ENCODE measurements at places on chromosomes 3 and 15.

GRCh38 chr3:40494698-40495097 is 11.1 kb upstream of the ZNF620 start:
- DNase-seq, result no peak

- DNase-seq, result no peak
These were observed 270.2 kb downstream of the SHOX2 start for GRCh38 chr3:157836022-157836421.

GRCh38 chr15:58312031-58312430 is 119.8 kb upstream of the LIPC start:
- no peak for DNase-seq

GRCh38 chr15:91116113-91117067 is 16.3 kb downstream of the SV2B start:
- no peak for DNase-seq

GRCh38 chr15:20358066-20358778 is 183.4 kb downstream of the GOLGA6L6 start:
- peak; percentile 58 for DNase-seq

DNA sequence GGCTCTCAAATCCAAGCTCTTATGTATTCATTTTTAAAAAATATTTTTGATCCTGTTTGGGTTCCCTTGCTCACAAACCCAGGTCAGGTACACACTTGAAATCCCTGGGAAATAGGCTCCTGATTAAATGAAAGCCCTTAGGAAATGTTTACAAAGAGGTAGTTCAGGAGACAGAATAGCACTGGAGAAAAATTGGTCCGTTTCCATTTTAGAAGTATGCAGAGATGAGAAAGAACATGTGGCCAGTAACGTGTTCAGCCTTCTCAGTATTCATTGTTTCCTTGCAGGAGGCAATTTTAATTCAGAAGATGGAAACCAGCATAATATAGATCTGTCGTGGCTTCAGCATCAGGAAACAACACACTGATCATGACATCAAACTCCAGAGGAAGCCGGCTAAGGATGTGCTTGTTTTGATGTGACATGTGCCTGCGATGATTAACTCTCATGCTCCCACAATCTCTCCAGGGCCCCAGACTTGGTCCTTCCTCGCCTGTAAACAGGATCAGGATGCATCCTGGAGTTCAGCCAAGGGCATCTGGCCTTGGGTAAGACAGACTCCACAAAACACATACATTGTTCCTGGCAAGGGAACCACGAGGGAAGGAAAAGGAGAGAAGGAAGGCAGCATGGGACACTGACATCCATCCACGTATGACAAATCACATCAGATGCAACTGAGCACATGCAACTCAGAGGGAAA is 350.5 kb upstream of the THBS1 start:
- no peak for DNase-seq

GRCh38 chr3:39147711-39148434 is 5.5 kb downstream of the CSRNP1 start:
- peak; percentile 68 for DNase-seq

DNA sequence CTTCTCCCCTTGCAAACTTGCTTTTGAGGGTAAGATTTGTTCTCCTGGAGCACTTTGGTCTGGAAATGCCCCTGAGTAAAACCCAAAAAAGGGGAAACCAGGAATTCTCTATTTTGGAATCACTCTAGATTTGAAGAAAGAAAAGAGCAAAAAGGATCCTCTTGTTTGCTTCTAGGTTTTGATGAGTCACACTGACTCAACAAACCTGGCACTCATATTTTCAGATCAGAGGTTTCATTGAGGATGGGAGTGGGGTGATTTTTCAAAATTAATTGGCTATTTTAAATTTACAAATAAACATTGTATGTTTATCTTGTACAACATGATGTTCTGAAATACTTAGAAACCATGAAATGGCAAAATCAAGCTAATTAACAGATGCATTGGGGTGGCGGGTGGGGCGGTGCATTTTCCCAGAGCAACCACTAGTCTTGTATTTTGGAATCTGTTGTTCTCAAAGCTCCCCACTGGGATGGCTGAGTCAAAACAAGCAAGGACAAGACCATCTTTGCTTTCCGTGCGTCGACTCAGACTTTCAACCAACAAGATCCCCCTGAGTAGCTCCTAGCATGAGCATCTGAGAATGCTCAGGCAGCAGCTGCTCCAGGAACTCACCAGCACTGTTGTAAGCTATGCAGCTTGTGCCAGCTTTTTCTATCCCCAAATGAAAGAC is 451.4 kb downstream of the WDR72 start:
- DNase-seq, result no peak

DNA sequence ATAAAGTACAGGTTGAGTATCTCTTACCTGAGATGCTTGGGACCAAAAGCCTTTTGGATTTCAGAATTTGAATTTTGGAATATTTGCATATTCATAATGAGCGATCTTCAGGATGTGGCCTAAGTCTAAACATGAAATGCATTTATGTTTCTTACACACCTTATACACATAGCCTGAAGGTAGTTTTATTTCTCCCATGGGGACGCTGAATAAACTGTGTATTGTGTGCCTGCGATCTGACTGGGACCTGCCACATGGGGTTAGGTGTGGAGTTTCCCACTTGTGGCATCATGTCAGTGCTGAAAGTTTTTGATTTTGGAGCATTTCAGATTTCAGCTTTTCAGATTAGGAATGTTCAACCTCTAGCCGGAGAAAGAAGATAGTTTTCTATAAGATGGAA is 35.5 kb downstream of the UBE2E2 start:
- DNase-seq, result no peak

DNA sequence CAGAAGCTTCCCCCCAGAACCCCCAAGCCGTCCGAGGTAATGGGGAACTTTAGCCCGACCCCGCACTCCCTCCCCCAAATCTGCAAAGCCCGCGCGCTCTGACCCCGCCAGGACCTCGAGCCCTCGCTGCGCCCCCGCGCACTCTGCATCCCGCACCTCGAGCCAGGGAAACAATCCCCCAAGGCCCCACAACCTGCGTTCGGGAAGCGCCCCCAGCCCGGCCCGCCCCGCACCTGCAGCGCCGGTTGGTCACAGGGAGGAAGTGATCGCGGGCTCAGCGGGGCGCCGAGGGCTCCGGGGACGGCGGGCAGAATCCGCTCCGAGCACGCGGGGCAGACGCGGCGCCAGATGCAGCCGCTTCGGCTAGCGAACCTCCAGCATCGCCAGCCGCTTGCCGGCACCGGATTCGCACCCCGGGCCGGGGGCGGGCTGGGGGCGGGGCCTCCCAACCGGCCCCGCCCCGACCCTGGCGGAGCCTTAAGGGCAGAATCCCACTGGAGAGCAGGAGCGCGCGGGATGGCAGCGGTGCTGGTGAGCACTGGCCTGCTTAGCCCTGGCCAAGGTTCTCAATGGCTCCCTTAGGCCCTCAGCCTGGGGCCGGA is at the start of gene CAMKV:
Gene CAMKV, minus strand, starts transcription at position 382 of the 602 bp plus-strand sequence. CDS start 7,518 bp downstream, outside the sequence.
- peak; percentile 69 for DNase-seq

- no peak for DNase-seq
These were observed 1077.0 kb downstream of the ROBO1 start for GRCh38 chr3:78690766-78691165.

DNA sequence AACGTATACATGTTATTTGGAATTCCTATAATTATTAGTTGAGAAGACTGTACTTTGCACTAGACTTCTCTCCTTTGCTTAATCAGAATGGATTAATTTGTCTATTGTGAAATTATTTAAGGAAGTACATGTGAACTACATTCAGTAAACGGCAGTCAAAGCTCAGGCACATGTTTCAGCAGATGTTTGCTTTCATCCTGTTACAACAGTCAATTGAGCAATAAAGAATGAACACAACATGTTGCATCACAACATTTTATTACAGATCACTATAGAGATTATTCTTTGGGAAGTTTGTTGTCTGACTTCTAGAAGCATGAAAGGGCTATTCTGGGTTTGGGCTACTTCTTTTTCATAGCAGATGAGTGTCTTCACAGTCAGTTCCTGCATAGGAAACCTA is 39.2 kb downstream of the RAB27A start:
- no peak for DNase-seq

- no peak for DNase-seq
These were observed 173.9 kb upstream of the ICE2 start for GRCh38 chr15:60652870-60653269.

- DNase-seq, result no peak
These were observed 619.3 kb downstream of the SI start for GRCh38 chr3:164458986-164459385.

DNA sequence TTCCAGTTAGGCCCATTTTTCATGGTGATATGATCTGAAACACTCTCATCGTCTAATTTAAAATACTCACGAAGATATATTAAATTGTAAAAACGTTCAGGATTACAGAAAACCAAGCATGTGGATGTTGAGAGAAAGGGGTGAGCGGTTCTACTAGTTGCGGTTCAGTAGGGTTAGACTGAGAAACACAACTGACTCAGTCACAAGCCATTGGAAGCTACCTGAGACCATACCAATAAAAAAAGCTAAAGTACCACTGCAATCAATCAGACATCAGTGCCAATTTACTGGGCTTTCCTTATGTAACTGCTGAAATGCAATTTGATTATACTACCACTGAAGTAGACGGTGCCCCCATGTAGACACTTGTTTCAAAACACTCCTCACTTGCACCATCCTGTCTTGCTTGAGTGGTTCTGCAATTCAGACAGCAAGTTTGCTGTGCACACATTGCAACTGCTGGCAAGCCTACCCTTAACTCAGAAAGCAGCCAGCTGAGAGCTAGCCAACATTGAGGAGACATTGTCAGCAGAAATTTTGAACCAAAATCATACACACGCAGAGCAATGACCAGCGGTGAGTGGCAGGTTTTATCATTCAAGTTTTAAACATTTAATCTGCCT is 368.7 kb upstream of the ARHGEF26 start:
- DNase-seq, result no peak

GRCh38 chr3:100893590-100893989 is 99.6 kb downstream of the ABI3BP start:
- no peak for DNase-seq

- DNase-seq, result no peak
These were observed 36.1 kb upstream of the HRH1 start for GRCh38 chr3:11118181-11118682.

DNA sequence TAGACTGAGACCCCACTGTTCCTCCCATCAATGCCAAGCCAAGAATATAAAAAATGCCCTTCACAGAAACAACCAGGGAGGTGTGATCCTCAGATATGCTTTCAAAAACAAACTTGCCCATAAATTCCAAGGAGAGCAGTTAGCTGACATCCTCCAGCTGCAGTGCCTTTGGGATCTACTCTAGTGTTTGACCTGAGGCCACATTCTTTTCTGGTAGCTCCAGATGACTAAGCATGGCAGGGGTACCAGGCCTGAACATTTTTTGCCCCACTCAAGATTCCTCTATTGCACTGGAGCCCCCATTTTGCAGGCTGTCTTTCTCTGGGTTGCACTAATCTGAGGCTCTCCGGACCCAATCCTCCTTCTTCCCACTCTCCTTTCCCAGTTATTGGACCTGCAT is 27.9 kb upstream of the ACP3 start:
- no peak for DNase-seq

- no peak for DNase-seq
These were observed 141.9 kb downstream of the BBX start for GRCh38 chr3:107664614-107665013.

GRCh38 chr3:29919571-29919970 is 638.7 kb downstream of the RBMS3 start:
- DNase-seq, result no peak

GRCh38 chr3:111769110-111769991 is 89.7 kb upstream of the PHLDB2 start:
- DNase-seq, result no peak

DNA sequence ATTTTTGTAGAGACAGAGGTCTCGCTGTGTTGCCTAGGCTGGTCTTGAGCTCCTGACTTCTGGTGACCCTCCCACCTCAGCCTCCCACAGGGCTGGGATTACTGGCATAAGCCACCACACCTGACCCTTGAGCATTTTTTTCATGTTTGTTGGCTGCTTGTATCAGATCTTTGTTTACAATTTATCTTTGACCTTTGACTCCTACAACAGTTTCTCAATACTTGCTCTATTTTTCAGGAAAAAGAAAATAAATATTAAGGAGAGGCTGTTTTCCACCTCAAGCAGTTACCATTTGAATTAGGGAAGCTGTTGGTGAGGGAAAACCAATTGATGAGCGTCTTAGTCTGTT is 44.5 kb downstream of the LIMD1 start:
- no peak for DNase-seq

DNA sequence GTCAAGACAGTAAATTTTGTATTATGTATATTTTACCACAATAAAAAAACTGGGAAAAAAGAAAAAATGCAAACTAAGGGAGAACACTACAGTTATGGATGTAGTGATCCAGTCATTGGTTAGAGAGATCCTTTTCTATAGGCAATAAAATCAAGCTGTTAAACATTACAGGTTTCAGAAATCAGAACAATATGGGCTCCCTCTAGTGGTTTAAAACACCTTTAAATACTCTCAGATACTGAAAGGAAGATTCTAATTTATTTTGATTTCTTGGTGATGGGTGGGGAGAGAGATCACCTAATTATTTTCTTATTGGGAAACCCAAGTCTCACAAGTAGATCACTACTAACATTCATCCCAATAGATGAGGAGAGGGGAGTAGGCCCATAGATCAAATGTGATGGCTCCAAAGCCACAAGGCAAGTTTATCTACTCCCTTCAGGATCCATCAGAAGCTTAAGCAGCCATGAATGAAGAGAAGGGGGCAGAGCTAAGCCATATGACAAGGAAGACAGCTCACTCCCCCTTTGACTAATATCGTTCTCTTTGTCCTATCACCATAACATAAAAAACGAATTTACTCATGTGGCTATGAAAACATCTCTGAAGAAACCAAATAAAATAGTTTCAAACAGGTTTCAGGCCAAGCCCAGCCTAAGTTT is 118.6 kb downstream of the ANO10 start:
- no peak for DNase-seq

- DNase-seq, result no peak
These were observed 26.8 kb downstream of the TIMMDC1 start for GRCh38 chr3:119524931-119525662.

- DNase-seq, result no peak
These were observed 72.8 kb upstream of the FAN1 start for GRCh38 chr15:30830961-30831360.

- DNase-seq, result no peak
These were observed 651.6 kb downstream of the NTRK3 start for GRCh38 chr15:87604857-87605446.

- peak; percentile 82 for DNase-seq
These were observed 10.0 kb downstream of the MRPS25 start for GRCh38 chr3:15055019-15055557.

GRCh38 chr3:156553705-156554356 is 1.1 kb downstream of the SSR3 start:
- no peak for DNase-seq

All from activated CD8-positive, alpha-beta memory T cell treated with anti-CD3 and anti-CD28 coated beads for 24 hours (primary cell).